ENCODE measurements at places on chromosomes 12 and 14.

- DNase-seq, result no peak
Measured at GRCh38 chr14:81837304-81837703, 303.7 kb upstream of the SEL1L start.

DNA sequence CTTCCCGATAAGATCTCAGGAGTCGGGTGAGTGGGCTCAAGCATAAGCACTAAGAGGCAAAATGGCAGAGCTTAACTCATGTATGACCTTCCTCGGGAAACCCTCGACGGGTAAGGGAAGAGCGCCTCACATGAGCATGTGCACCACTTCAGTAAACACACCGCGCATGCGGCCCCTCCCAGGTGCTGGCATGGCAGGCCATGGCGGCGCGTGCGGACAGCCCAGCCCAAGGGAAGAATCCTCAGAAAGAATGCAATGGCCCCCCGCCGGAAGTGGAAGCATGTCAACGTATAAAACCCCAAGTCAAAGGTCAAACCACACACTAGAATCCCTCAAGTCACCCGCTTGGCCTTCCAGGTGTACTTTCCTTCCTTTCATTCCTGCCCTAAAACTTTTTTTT, 6.6 kb upstream of the TNFAIP2 start:
- no peak for DNase-seq

- no peak for DNase-seq
Measured at GRCh38 chr12:70671698-70672097, 34.5 kb upstream of the PTPRB start.

- no peak for DNase-seq
Measured at GRCh38 chr12:124445121-124445718, 122.2 kb downstream of the NCOR2 start.

DNA sequence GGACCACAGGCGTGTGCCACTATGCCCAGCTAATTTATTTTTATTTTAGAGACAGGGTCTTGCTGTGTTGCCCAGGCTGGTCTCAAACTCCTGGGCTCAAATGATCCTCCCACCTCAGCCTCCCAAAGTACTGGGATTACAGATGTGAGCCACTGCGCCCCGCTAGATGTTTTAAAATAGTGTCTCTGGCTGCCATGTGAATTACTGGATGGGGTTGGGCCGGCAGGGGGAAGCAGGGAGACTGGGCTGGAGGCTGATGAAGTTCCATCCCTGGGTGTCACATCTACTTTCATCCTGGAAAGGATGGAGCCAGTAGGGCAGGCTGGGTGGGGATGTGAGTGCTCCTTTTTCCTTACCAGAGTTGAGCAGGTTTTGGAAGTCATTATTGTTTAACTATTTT, 46.1 kb downstream of the DNAH10 start:
- DNase-seq, result no peak

- no peak for DNase-seq
Measured at GRCh38 chr12:85814741-85815140, 21.5 kb downstream of the RASSF9 start.

- DNase-seq, result no peak
Measured at GRCh38 chr14:95577067-95577800, 42.4 kb downstream of the GLRX5 start.

DNA sequence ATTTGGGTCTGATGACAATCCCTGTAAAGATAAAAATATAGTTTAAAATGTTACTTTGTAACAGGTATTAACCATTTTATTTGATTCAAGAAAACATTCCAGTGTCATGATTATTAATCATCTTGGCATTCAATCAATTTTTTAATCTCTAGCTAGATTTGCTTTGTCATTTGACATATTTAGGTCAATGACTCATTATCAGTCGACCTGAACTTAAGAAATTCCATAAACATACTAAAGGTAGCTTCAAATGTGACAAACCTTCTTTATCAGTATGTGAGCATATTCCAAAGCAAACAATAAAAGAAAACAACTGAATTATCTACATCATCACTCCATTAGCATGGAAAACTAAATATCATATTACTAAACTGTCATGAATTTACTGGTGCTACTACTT, 50.8 kb upstream of the CDKL1 start:
- DNase-seq, result no peak

DNA sequence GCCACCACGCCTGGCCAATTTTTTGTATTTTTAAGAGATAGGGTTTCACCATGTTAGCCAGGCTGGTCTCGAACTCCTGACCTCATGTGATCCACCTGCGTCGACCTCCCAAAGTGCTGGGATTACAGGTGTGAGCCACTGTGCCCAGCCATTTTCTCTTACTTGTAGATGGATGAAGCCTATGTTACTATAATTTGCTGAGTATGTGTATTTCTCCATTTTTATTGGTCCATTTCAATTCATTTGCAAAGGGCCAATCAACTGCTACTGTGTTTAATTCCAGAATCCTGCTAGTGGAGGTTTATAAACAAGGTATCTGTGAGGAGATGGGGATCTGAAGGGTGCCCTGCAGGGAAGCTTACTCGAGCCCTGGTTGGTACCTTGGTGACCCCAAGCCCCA, 101.7 kb upstream of the MAX start:
- DNase-seq, result no peak

DNA sequence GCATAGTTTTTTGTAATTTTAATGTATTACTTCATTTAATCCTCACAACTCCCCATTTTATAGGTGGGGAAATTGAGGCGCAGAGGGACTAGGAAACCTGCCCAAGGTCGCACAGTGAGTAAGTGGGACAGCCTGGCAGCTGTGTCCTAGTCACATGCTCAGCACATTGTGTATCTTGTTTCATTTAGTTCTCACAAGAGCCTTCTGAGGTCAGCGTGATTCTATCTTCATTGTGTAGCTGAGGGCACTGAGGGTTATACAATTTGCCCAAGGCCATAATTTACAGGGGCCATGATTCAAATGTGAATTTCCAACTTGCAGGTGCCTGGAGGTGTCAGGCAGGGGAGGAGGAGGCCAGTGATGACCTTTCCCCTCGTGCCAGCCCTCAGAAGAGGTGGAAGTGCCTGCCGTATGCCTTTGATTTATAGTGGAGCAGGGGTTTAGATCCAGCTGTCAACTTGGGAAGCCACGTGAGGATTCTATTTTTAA, 30.3 kb upstream of the SMOC1 start:
- no peak for DNase-seq

DNA sequence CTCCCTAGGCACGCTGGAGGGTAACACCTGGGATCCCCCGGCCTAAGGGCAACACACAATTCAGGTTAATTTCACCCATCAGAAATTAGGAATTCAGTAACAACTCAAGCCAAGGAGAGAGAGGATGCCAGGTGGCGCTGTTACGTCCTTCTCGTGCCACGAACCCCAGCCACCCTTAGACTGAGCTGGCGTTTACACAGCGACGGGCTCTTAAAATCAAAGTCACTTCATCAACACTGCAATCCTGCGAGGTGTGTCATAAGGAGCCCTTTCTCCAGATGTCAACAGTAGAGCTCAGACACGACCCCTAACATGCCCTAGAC, 110.6 kb upstream of the TMEM132D start:
- DNase-seq, result no peak

DNA sequence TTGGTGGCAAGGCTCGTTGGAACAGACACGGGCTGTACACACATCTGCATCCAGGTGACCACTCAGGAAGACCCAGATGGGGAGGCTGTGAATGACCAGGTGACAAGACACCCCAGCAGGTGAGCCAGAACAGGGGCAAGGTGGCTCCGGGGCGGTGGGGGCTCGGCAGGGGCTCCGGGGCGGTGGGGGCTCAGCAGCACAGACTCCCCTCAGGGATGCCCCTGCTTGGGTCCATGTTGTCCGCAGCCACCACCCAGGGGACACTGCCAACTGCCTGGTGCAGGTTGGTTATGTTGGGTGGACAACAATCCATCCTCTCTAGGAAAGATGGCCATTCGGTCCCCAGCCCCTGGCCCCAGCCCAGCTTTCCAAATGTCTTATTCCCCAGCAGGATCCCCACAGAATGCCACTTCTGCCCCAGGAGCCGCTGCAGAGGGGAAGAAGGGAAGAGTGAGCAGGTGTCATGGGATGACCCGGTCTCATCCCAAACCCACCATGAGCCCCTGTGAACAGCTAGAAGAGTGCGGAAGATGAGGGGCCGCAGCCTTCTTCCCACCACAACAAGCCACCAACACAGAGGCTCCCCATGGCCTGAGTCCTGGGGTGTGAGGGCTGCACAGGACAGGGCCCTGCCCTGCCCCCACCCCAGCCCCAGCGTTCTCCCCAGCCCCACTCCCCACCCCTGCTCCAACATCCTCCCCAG, 31.4 kb upstream of the C14orf180 start:
- DNase-seq, result no peak

GRCh38 chr14:22487401-22487800, 101.6 kb downstream of the DAD1 start:
- no peak for DNase-seq

- no peak for DNase-seq
Measured at GRCh38 chr14:69711065-69711464, 55.9 kb upstream of the SRSF5 start.

DNA sequence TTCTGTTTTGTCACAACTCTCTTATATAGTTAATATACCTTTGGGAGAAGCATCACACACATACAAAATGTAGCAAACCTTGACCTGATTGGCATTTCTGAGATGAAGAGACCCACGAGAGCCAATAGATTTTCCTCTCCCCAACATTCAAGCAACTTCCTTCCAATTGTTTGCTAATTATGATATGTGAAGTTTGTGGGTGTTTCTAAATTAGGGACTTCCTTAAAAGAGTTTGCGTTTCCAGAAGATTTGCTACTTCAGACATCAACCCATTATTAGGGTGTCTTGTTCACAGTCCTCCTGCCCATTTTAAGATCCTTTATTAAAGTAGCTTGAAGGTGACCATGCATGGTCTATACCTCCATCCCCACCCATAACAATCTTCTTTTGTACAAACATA, 9.4 kb downstream of the AICDA start:
- no peak for DNase-seq

DNA sequence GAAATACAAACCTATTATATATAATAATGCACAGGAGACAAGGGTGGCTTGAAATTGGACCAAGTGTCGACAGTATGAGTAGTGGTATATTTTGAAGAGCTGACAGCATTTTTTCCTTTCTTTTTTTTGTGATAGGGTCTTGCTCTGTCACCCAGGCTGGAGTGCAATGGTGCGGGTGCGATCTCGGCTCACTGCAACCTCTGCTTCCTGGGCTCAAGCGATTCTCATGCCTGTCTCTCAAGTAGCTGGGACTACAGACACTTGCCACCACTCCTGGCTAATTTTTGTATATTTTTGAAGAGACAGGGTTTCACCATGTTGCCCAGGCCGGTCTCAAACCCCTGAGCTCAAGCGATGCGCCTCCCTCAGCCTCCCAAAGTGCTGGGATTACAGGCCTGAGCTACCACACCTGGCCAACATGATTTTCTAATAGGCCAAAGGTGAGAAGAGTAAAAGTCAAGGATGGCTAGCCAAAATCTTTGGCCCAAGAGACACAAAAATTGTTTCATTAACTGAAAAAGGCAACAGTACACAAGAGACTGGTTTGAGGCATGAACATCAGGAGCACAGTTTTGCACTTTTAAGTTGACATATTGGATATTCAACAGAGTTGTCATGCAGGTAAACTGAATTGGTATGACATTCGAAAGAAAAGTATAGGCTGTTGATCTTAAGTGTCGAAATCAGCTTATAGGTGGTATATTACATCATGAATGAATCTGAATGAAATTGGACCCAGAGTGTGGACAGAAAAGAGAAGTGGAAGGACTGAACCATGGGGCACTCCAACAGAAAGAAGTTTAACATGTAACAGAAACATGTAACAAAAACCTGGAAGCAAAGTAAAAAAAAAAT, 12.5 kb downstream of the HNRNPC start:
- DNase-seq, result no peak

Data from activated CD4-positive, alpha-beta T cell treated with anti-CD3 and anti-CD28 coated beads for 24 hours (primary cell).